NCI-H82 (cell line): ENCODE measurements at places on chromosomes 16 and 17.

DNA sequence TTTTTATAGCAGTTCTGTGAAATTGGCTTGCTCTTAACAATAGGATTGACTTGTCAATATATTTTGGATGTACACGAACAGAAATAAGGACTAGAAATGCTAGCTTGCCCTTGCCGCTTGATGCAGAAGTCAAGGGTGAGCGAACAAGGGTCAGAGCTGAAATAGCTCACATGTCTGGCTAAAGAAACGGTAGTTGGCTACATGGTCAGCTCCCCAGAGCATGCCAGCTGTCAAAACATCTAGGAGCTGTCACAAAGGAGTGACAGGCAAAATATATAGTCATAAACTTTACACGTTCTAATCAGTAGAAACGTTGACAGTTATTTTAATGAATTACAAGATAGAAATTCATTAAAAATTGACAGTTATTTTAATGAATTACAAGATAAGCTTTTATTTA lies 2.9 kb upstream of the MEIOB start:
- DNase-seq: no peak

DNA sequence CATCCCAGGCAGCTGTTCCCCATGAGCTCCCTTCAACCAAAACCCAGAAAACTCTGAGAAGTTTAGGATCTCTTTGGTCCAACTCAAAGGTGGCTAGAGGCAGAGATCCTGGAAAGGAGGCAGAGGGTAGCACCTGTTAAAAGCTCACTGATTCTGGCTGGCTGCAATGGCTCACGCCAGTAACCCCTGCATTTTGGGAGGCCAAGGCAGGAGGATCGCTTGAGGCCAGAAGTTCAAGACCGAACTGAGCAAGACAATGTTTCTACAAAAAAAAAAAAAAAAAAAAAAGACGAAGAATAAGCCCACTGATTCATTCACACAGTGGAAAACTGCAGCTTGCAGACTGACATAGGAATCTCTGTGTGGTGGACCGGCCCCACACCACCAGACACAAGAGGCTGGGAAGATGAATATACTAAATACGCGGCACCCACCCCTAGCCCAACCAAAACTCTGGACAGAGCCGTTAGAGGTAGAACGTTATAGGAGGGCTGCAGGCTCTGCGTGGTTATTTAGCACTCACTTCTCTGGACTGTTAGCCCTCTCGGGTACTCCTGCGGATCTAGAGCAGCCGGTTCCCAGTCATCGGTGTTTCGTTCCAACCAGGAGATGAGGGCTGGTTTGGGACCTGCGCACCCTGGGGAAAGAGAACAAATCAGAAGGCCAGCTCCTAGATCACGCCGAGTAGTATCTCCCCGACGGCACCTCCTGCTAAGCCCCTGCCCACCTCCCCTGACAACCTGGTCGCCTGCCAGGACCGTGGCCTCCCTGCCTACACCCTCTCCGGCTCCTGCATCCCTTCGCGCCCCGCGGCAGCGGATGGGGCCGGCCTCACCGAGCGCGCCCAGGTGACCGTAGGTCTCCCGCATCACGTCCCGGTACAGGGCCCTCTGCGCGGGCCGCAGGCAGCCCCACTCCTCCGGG lies 925 bp downstream of the ZNF689 start:
- peak; percentile 63 for DNase-seq

DNA sequence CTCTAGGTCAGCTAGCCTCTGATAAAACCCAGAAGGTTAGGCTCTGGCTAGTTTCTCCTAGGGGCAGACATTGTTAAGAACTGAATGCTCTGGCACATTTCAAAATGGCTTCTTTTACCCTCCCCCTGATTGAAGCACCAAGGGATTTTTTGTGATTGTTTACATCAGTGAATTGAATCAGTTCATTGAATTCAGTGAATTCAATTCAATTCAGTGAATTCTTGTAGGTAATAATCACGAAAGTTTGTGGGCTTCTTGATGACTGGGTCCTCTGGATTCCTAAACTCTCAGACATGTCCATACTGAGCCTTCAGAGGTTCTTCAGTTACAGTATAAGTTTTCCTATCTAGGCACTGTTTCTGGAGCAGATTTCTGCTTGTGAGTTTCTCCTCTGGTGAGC lies 135.2 kb upstream of the ELAC2 start:
- DNase-seq: no peak

DNA sequence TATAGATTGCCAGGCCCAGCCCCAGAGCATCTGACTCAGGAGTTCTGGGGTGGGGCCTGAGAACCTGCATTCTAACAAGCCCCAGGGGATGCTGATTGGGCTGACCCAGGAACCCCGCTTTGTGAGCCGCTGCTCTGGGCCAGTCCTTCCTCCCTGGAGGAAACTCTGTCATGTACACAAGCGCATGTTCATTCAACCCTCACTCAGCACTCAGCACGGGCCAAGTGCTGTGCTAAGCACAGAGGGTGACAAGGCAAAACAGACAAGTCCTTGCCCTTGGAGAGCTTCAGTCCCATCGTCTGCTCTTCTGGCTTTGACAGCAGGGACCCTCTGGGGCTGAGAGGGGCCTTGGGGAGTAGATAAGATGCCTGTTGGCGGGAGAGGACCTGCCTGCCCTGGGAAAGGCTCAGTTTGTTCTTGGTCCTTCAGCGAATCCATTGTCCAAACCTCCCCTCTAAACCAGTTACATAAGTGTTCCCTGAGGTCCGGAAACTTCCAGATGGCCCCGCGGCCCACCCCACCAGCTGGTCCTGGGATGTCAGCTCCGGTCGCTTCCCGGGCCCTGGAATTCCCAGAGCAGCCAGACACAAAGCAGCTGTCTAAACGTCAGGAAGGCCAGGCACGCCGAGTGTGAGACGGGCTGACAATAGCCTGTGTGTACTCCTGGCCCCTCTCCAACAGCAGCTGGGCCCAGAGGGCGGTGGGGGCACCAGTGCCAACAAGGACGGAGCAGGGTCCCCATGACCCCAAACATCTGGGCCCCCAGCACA lies 88.8 kb downstream of the ZDHHC7 start:
- DNase-seq: peak; percentile 45

DNA sequence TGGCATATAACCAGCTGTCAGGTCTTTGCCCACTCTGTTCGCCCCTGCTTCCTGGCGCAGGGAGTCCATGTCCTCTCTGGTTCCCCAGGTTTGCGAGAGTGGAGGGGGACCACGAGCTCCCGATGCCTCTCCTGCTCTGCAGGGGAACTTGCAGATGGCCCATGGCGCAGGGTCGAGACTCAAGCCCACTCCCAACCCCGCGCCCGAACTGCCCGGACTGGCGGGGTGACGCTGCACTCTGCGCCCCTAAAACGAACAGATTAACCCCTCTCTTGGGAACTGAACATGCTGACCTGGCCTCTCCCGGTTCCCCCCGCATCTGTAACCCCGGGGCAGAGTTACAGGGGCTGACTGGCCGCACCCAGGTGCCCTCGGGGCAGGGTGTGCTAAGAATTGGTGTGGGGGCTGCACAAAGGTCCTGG lies 681 bp upstream of the PLA2G15 start:
- DNase-seq: peak; percentile 13

DNA sequence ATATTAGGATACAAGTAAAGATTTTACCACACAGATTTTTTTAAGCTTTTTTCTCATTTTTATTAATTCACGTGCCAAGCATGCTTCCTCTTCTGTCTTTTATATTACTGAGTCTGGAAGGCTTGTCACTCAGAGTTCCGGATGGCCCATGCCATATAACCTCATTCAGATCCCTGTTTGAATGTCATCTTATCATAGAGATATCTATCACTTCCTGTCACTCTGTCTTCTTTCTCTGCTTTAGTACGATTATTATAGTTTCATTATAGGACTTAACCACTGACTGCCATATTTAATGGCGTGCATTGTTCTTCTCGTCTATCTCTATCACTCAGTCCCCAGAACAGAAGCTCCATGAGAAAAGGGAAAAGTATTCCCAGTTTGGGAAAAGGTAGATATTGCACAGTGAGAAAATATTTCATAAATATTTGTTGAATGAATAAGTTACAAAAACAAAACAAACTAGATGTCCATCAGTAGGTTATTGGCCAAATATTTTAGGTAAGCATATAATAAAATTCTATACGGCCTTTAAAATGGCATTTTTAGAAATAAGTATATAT lies 296.9 kb upstream of the GOT2 start:
- DNase-seq: no peak

DNA sequence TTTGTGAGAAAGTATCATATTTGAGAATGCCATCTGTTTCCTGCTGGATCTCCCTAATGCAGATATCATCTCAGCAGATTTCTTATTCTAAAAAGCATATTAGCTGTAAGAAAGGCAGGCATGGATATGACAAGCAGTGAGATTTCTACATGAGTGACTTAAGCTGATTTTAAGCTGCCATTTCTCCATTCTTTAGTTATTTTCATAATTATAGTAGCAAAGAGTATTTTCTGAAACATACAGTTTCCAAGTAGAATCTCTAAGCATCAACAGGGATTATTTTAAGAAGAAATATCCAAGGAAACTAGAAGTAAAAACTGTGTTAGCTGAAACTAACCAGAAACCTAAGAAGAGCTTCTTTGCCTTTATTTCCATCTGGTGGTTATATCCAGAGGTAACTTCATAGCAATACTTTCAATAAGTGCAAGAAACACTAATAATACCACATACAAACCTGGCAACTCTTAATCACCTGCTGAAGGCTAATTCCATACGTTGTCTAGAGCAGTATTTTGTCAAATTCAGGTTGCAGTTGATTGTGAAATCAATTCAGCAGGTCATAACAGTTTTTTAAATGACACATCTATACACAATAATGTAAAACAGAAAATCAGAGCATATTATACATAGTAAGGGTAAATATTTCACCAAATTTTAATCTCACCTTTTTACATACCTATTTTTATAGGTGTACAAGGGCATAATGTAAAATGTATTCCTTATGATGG lies 42.2 kb downstream of the CFDP1 start:
- DNase-seq: no peak

DNA sequence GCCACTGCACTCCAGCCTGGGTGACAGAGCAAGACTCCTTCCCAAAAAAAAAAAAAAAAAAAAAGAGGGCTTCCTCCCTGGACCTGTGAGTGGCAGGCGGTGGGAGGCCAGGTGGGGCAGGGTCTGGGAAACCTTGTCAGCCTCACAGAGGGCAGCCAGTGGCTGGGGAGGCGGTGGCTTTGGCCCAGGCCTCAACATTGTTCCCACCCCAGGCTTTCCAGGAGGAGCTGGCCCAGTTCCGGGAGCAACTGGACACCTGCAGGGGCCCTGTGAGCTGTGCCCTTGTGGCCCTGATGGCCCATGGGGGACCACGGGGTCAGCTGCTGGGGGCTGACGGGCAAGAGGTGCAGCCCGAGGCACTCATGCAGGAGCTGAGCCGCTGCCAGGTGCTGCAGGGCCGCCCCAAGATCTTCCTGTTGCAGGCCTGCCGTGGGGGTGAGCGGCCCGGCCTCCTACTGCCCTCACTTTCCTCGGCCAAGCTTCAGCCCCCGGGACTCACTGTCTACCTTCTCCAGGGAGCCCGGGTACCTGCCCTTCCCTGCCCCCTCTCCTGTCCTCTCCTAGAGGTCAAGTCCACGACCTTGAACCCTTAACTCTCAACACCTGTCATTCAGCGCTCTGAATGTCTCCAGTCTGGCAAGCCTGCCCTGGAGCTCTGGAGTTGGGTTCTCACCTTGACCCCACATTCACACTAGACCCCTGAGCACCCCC lies 12.4 kb downstream of the ZNF213 start:
- DNase-seq: no peak

DNA sequence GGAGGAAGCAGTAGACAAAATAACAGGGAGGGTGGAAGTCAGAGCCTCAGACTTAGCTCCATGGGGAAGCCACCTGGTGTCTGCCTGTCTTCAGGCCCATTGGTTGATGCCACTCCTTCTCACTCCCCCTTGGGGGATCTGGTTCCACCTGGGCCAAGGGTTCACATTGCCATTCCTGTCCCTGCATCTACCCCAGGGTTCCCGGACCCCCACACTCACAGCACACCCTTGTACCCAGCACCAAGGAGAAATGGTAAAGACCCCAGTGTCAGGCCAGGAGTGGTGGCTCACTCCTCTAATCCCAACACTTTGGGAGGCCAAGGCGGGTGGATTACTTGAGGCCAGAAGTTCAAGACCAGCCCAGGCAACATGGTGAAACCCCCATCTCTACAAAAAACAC lies 1.0 kb upstream of the CA7 start:
- DNase-seq: peak; percentile 5

GRCh38 chr17:45368651-45369050 lies 51.8 kb upstream of the MAP3K14 start:
- DNase-seq: no peak

DNA sequence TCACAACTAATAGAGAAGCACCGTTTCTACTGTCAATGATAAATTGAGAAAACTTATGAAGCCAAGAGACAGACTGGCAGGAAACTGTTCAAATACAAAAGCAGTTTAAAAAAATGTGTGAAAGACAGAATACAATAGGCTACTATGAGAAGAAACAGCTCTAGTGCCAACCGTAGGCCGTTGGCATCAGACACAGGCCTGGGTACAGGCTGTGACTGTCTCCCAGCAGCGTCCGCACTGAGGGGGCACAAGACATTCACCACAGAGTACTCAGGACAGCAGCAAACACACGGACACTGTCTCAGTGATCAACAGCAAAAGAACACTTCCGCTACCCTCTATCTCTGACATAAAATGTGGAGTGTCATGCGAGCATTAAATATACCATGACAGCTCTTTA lies 7.8 kb upstream of the C1QBP start:
- DNase-seq: no peak

DNA sequence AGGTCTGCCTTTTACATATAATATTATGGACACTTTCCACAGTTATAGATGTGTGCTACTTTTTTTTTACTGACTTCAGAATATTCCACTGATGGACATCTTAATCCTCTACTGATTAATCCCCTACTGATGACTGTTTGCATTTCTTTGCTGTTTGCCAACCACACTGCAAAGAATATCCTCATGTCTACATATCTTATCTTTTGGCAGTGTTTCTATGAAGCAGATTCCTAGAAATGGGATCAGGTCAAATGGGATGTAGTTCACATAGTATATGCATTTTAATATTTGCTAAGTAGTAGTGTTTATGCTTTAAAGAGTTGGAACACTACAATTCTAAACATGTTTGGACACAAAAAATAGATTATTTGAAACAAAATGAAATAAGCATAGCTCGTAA lies 3.2 kb downstream of the CCL3 start:
- peak; percentile 38 for DNase-seq

- no peak for DNase-seq
Observed at GRCh38 chr16:49058382-49058781, 223.3 kb downstream of the CBLN1 start.

- no peak for DNase-seq
Observed at GRCh38 chr17:10155371-10156076, 42.9 kb downstream of the GAS7 start.

DNA sequence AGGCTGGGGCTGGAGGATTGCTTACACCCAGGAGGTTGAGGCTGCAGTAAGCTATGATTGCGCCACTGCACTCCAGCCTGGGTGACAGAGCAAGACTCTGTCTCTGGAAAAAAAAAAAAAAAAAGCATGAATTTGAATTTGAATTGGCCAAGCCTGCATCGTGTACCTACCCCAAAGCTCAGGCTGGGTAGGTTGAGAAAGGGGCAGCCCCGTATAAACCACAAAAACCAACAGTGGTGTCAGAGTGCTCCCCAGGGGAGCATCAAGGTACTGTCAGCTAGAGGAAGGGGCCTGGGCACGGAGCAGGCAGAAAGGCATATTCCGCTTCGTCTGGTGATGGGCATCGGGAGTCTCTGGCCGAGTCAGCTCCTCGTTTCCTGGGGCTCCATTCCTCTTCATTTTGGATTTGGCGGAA lies 40.9 kb downstream of the RAP1GAP2 start:
- no peak for DNase-seq
